Fibroblast of skin of right biceps (primary cell): ENCODE measurements at places on chromosomes 5 and 9.
A peak's percentile ranks its signal among the peaks of the same experiment; 100 is the strongest.

GRCh38 chr5:172565455-172565854 lies 75.6 kb upstream of the NEURL1B start:
- no peak for DNase-seq

DNA sequence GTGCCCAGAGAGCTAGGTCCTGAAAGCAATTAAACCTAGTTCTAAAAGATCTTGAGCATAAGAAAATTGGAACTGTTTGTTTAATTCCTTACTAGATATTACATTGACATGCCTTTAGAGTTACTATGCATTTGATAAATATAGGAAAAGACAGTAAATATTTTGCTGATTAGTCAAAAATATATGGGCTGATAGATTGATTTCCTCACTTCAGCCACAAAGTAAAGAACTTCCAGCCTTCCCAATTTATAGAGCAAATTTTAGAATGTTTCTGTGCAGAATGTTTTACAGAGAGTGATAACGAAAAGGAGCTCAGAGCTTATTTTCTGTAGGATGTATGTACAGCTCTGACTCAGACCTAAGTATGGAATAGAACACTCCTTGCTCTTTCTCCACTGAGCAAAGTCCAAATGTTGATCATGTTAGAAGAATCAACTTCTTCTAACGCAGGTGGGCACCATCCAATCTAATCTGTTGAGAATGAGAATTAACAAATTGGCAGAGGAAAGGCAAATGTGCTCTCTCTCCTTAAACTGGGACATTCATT lies 72.9 kb upstream of the PAM start:
- DNase-seq: peak; percentile 41

DNA sequence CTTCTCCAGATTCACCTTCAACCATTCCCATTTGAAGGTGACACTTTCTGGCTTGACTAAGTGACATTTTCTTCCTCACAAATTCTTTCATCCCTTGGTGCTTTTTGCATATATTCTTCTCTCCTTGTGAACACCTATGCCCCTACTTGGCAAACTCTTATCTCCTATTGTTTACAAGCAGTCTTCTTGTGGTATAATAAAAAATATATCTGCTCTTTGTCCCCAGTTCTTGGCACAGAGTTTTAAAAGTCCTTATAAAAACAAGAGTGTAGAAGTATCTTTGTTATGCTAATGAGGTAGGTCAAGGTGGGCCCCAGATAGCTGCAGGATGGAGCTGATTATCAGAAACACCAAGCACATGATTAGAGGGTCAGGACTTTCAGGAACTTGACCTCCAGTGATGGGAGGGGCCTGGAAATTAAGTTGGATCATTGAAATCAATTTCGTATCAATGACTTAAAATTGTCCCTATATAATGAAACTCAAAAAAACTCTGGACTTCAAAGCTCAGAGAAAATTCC lies 38.0 kb downstream of the TMEM161B start:
- DNase-seq: no peak

GRCh38 chr5:54313311-54314270 lies 3.2 kb upstream of the ARL15 start:
- peak; percentile 17 for DNase-seq

DNA sequence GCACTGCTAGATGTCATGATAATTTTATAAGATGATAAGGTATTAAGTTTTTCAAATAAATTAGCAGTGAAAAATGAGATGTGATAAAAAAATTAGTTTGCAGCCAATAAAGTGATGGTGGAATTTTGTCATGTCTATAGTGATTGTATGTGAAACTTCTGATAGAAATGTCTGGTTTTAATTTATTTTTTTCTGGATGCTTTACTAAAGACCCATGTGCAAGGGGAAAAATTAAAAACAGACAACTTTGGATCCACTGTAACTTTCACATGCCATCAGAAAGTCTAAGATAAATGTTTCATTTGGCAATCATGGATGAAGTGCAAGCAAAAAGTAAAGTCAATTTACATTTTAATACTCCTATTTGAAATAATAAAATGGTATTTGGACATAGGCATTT lies 4.4 kb upstream of the NDUFS4 start:
- no peak for DNase-seq

DNA sequence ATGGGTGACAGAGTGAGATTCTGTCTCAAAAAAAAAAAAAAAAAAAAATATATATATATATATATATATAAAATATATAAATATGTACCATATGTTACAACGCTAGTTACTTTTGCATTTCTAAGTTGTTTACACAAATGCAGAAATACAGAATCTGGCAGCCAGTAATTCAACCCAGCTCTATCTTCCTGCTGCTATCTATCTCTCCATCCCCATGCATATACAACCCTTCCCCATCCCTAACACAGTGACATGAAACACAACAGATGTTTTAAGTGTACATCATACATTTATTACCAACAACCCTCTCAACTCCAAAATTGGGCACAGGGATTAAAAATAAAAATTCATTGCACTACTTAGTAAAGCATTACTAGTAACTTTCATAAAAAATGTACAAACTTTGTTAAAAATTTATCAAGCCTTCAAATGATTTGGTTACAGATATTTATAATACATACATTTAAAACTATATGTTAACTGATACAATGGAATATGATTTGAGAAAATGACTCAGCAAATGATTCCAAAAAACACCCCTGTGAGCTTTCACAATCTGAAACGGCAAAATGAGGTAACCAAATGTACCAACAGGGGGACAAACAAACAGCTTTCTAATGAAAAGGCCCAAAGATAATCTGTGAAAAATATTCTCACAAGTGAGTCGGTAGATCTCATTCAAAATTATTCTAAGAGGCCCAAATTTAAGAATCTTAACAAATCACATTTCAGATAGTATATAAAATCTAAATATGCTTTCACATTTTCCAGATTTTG lies 63.8 kb downstream of the RNF38 start:
- no peak for DNase-seq

GRCh38 chr9:128104171-128104618 lies 23.3 kb downstream of the PTGES2 start:
- no peak for DNase-seq

DNA sequence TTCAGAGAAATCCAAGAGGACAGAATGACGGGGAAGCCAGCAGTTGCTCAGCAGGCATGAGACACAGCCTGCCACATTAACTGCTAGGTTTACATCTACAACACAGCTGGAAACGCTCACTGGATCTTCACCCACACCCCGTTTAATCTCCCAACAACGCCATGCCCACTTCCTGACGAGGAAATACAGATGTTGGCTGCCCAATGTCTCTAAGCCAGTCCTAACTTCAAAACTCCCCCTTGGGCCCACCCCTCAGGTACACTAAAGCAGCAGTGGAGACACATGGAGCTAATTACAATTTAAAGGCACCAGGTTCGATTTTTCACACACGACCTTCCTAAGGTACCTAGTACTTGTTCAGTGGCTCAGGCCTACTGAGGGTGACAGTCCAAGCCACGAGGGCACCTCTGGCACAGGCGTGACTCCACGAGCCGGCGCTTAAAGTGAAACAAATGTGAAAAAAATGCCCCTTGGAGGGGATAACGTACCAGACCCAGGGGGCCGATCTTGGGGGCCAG lies 904 bp downstream of the RPL12 start:
- peak; percentile 20 for DNase-seq

DNA sequence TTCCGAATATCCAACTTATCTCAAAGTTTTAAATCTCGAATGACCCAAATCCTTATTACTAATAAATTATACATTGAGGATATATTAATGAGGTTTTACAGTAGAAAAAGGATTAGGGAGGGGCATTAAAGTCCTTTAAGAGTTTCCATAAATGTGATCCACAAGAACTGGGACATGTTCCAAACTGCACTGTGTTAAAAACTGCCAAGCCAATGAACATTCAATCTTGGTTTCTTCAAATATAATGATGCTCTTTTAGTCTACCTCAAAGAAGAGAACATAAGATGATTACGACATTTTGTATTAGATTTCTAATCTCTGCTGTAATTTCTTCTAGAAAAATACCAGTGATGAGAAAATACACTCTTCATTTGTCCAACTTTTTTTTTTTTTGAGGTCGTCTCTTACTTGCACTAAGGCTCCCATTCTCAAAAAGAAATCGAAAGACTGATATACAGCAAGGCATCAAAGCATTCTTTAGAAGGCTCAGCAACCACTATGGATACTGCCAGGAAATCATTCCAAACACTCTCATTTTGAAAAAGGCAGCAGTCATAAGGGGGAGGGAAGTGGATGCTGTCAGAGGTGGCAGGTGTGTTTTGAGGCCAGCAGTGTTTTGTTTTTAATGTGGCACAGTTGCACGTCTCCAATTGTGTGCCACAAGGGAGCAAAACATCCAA lies 1.7 kb downstream of the PTAR1 start:
- DNase-seq: peak; percentile 59

GRCh38 chr5:23742701-23743100 lies 235.3 kb downstream of the PRDM9 start:
- no peak for DNase-seq

DNA sequence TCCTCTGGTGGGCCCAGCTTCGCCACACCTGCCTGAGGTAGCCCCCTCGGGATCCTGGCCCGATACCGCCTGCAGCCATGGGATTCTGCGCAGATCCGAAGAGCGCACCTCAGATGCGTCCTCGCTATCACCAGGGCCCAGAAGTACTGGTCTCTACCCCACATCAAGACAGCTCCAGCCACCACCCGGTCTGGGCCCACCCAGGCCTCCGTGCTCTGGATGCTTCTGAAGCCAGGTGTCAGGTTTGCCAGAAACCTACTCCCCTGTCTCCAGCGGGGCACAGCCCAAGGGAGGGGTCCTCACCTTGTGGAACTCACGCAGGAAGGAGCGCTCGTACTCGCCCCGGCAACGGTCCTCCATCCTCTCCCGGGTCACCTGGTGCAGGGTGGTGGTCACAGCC lies 2.4 kb downstream of the ANAPC2 start:
- no peak for DNase-seq

- DNase-seq: no peak
Observed at GRCh38 chr9:124894035-124894740, 32.3 kb downstream of the ARPC5L start.

DNA sequence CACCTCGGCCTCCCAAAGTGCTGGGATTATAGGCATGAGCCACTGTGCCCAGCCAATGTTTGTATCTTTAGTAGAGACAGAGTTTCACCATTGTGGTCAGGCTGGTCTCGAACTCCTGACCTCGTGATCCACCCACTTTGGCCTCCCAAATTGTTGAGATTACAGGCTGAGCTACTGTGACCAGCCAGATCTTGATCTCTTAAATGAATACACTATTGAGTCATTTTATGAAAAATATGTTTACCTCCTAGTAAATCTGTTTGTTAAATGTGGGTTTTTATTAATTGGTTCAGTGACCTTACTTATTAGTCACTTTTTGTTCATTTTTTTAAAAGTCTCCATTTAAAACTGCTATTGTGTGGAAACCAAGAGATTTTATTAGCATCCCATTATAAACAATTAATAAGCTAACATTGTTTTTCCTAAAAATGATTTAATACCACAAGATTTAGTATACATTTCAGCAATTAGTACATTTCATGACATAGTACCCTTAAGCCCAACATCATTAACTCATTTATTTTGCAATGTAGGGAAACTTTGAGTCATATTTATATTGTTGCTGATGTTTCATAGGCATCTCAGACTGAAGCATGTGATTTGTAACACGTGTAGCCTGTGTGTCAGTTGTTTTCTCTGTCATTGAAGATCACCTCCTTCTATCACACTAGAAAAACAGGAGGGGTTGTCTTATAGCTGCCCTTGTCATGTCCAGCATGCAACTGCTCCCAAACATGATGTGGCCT lies 261.2 kb downstream of the TAF11L14 start:
- DNase-seq: peak; percentile 11

- DNase-seq: no peak
Observed at GRCh38 chr5:138595180-138595795, 20.1 kb upstream of the HSPA9 start.

GRCh38 chr9:37929441-37929895 lies 25.5 kb upstream of the SLC25A51 start:
- DNase-seq: peak; percentile 76

GRCh38 chr9:27528076-27528885 lies 1.3 kb downstream of the MOB3B start:
- DNase-seq: peak; percentile 39
